Esophagus squamous epithelium (tissue), 5 donors: ENCODE measurements at places on chromosomes 16 and 17.

DNA sequence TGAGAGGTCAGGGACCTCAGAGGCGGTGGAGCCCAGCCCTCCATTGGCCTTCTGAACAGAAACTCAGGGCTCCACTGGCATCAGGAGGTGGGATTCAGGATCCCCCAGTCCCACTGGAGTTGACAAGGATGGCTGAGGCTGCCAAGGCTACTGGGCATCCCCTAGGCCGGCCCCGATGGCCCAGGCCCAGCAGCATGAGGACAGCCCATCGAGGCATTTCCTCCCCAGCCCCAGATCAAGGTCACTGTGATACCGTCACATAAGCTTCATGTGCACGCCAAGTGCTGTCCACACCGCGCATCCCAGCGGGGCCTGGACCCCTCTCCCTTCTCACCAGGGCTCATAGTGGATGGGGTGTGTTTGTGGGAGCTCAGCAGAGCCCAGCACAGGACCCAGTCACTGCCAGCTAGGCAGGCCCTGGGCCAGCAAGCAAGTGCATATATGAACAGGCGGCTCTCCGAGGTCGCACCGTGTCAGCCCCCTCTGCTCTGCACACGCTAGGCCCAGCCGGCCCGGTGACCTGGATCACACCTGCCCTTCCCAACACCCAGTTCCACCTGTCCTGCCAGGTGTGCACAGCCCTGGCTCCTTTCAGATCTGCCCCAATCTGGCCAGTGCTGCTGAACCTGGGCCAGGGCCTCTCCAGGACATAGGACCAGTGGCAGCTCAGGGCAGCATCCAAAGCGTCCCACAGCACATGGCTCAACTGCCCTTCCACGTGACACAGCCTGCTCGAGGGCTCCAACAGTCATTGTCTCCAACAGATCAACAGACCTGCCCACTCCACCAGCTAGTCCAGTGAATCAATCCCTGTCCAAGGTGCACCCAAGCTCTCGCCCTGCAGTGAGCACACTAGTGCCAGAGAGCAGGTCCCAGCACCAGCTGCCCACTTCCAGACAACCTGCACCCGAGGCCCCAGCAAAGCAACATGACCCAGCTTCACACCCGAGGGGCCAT is 32.8 kb upstream of the RASD1 start:
- no peak for DNase-seq

DNA sequence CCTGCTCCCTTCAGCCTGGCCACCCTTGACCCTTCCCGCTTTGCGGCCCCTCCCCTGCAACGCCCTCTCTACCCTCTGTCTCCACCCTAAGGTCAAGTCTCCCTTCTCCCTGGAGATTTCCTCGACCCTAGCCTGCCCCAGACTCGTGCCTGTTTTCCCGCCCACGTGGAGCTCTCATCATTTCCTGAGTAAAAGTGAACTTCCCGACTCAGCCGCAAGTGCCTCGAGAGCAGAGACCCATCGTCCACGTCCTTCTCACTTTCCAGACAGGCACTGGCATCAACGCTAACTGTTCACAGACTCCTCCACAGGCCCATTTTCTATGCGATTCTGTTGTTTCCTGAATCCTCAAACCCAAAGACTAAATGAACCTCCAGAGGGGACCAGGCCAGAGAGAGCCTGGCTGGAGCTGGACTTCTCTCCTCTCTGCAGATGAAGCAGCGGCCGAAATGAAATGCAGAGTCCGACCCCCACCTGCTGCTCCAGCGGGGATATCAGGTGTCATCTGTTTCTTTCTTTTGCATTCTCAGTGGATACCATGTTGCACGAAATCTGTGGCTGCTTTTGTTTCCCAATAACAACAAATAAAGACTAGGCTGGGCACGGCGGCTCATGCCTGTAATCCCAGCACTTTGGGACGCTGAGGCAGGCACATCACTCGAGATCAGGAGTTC is 52.5 kb downstream of the RTN4RL1 start:
- no peak for DNase-seq

DNA sequence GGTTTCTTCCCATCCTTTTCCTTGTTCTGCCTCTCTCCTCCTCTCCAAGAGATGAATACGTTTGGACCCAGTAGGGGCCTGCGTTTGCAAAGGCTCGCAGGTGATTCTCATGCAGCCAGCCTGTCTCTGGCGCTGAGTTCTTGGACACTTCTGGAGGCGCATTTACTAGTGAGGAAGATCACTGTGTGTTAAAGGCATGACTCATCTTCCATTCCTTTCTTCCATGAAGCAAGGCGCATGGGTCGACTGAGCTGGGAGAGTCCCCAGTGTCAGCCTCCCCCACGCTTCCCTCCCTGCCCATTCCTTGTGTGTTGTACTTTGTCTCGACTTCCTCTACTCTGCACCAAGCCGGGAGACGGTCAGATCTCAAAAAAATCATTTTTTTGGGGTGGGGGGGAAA is 159.9 kb upstream of the EEF2KMT start:
- no peak for DNase-seq

DNA sequence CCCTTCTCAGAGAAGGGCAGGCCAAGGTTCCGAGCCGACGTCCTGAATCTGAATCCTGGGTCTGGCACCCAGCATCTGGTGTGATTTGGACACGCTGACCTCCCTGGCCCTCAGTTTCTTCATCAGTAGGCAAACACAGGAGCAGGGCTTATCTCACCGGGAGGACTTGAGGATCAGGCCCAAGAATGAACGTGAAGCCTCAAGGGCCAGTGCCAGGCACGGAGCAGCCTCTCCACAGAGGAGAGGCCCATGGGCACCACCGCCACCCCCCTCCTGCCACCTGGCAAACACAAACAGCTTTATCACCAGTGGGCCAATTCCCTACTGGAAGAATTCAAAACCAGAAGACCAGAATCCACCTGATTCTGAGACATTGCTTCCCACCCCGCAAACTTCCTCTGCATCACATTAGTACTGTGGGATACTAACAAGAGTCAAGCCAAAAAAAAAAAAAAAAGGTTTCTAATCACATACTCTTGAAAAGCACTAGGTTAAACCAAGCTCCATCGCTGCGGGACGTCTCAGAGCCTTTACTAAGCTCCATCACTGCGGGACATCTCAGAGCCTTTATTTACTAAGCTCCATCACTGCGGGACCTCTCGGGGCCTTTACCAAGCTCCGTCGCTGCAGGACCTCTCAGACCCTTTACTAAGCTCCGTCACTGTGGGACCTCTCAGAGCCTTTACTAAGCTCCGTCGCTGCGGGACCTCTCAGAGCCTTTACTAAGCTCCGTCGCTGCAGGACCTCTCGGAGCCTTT is 68.0 kb upstream of the DOC2B start:
- DNase-seq: no peak

DNA sequence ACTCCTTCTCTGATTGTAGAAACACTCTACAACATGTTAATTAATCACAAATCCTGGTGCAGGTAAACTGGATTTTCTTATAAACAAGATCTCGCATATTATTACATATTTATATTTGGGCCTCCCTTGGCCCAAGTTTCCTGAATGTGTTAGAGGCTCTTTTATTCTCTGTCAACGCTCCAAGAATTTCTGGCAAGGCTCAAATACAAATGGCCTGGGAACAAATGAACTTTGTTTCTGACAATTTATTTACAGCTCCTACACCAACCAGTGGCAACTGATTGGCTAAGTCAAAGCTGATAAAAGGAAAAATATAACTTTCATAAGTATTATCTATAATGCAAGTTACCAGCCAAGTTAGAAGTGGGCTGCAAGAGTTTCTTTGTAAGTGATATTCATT is 64.9 kb upstream of the CORO6 start:
- no peak for DNase-seq

DNA sequence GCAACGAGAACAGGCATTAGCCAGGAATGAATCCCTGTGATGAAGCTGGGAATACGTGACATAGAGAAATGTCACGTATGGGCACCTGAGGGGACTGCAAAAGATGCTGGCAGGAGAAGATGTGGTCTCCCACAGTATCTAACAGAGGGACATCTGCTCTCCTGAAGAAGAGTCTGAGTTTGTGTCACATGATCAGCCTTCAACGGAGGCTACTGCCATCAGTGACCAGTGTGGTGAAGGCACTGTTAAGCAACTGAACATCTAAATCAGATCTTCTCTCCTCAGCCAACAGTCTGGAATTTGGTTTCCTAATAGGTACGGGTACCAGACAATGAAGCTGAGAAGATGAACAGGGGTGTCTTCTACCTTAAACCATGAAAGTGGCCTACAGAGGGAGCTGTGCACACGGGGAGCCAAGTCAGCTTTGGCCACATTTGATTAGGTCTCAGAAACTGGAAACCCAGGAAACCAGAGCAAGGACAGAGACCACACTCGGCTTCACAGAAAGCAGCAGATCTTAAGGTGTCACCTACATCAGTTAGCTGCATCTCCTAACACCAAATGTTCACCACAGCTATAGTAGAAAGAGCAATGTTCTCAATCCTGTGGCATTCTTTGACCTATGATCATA is 41.8 kb downstream of the BRD7 start:
- DNase-seq: no peak

- DNase-seq: no peak
Observed at GRCh38 chr16:4709481-4709880, 16.1 kb downstream of the NUDT16L1 start.

- no peak for DNase-seq
Observed at GRCh38 chr16:75254359-75254837, 3.0 kb upstream of the BCAR1 start.

DNA sequence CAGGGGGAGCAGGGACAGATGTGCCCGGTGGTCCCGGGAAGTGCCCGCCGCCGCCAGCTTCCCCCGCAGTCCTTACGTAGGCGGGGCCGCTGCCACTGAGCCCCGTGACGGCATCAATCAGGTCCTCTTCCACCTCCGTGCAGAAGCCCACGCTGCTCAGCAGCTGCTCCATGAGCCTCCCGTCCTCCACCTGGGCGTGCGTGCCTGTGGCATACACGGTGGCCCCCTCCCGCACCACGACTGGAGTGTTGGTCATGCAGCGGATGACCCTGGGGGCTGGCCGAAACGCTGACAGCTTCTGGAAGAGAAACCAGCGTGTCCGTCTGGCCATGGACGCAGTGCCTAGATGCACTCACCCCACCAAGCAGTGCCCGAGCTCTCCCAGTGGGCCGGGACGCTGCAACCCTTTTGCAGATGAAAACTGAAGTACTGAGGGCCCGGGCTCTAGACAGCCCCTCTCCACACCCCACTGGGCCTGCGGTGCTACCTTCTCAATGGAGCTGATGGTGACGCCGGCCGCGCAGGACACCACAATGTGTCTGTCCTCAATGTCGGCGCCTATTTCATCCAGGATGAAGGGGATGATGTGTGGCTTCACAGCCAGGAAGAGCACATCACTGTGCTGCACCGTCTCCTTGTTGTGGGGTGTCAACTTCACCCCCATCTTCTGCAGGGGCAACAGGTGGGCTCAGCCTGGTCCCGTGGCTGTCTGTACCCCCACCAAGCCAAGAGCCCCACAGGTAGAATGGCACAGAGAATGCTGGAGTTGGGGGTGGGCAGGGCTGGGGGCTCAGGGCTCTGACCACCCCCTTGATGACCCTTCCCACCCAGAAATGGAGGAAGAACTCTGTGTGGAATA is 2.0 kb downstream of the PYCR1 start:
- no peak for DNase-seq
